Stimulated activated CD4-positive, alpha-beta T cell treated with anti-CD3 and anti-CD28 coated beads, Interleukin-1b, Interleukin-23, amount 100 ng/mL, for 24 hours (primary cell): ENCODE measurements at places on chromosomes 16 and 17.
A peak's percentile ranks its signal among the peaks of the same experiment; 100 is the strongest.

GRCh38 chr16:18931756-18932155 is 5.5 kb upstream of the SMG1 start:
- no peak for DNase-seq

DNA sequence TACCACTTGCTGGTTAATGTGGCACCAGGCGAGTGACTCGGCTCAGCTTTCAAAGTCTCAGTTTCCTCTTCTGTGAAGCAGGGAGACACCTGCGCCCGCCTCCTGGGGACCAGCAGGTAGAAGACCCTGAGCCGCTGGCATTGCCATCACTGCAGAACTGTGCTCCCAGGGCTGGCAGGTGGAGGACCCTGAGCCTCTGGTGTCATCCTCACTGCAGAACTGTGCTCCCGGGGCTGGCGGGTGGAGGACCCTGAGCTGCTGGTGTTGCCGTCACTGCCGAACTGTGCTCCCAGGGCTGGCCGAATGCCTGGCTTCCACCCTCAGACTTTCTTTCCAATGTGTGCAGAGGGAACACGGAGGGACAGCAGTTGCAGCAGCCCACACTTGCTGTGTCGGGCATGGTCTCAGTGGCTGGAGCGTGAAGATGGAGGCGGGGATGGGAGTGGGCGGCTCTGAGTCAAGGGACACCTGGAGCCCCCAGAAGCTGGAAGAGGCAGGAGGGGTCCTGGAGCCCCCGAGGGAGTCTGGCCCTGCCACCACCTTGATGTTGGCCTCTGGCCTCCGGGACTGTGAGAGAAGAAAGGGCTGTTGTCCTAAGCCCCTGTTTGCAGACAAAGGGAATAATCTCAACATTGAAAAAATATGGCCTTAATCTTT is 75.8 kb upstream of the METTL9 start:
- DNase-seq: no peak

DNA sequence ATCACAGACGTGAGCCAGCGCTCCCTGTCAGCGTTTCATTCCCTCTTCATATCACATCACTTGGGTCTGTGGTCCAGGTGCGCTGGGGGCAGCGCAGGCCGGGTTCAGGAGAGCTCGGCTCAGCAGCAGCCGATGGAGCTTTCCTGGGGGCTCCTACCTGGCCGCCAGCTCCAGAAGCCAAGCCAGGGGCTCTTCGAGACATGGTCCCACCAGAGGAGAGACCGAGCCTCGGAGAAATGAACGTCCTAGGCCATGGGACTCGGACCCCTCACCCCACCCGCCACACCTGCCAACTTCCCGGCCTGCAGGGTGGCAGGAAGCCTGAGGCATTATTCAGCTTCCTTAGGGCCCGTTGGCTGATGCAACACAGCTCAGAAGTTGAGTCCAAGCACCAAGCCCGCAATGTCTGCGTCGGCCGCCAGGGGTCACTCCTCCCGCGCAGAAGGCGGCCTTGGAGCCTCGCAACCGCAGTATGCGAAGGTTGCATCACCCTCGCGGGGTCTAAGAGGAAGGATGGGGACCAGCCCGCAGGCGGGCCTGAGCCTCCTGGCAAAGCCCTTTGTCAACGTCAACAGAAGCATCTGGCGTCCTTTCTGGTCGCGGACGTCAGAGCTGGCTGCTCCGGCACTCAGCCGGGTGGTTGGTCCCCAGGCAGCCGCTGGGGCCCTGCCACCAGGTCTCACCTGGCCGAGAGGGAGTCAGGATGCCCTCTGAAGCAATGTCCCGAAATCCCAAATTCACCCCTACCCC is 13.2 kb upstream of the KLHDC4 start:
- peak; percentile 74 for DNase-seq

- DNase-seq: no peak
Observed at GRCh38 chr17:55343900-55344513, 77.6 kb downstream of the MMD start.

DNA sequence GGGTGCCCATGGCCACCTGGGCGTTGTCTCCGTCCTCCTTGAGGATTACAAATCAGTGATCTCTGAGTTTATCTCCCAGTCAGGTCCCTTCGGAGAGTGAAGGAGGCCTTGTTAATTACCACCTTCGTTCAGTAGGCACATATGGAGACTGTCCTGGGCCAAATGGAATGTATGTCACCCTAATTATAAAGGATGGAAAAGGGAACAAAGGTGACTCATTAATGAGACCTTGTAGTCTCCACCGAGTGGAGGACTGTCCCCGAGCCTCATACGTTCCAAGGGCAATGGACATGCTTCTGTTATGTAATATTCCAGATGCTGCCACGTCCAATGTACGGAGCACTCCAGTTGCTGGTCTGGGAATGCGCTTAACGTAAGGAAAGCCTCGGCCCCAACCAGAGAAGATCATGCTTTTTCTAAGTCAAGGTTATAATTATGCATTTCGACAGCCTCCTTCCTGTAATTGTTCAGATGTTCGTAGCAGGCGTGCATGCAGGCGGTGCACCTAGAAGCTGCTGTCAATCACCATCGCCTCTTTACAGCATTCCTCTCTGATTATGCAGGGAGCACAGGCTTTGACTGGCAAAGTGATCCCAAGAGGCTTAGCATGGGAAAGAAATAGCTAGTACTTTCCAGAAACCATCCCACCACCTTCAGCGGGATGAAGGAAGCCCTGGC is 22.4 kb upstream of the SEC14L1 start:
- no peak for DNase-seq

GRCh38 chr17:18992454-18993130 is 12.0 kb downstream of the FAM83G start:
- no peak for DNase-seq

GRCh38 chr16:81551151-81551808 is 106.7 kb downstream of the CMIP start:
- no peak for DNase-seq

- DNase-seq: no peak
Observed at GRCh38 chr17:8914554-8914953, 47.1 kb upstream of the PIK3R6 start.

DNA sequence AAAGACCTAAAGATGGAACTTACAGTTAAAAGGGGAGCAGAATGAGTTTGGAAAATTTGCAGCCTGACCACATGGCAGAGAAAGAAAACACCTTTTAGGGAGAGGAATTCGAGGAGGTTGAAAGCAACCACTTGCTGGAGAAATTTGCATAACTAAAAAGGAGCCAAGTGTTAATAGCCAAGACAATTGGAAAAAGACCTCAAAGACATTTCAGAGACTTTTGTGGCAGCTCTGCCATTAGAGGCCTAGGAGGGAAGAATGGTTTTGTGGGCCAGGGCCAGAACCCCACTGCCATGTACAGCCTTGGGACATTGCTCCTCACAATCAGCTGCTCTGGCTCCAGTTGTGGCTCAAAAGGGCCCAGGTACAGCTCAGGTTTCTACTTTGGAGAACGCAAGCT is 338.5 kb downstream of the UTP18 start:
- DNase-seq: no peak
